ENCODE measurements at places on chromosomes 7 and 10.

DNA sequence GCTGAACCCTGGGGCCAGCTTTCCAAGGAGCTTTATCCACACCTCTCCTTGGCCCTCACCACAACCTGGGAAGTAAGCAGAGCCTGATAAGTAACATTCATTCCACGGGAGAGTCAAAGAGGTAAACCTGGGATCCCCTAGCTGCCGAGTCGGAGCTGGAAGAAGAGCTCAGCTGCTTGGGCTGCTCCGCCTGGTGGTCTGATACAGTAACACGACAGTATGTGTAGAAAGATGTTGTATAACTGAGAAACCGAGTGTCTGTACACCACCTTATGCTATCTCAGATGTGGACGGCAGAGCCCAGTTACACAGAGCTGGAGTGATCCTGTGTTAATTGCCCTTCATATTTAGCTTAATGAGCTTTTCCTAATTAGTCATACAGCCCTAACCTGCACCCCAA lies 151.3 kb upstream of the KMT2E start:
- no peak for DNase-seq

DNA sequence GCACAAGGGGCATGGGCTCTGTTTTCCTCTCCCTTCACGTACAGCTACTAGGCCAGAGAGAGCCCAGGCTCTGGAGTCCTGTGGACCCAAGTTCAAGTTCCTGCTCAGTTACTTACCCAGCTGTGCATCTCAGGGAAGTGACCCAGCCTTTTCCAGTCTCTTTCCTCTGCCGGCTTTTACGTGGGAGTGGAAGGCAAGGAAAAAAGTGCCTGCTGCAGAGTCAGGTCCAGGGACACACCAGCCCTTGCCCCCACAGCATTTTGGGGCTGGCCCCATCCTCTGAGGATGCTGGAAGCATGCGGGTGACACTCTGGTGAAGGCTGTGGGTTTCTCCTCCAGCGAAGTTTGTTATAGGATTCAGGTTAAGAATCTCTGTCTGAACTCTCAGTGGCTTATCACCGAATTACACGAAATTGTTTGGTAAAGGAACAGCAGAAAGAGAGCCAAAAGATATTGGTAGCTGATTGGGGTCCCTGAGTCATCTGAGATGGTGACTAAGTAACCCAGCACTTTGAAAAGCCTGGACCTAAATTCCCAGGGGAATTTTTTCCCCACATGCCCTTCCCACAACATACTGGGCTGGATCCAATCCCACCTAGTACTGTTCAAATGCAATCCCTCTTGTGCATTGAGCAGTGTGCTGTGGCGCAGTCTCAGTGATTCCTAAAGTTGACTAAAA lies 424.3 kb downstream of the RPS24 start:
- DNase-seq: no peak

- no peak for DNase-seq
Observed at GRCh38 chr10:123146894-123147634, 872 bp upstream of the HMX2 start.

GRCh38 chr7:155448632-155449007 lies 9.3 kb upstream of the EN2 start:
- no peak for DNase-seq

DNA sequence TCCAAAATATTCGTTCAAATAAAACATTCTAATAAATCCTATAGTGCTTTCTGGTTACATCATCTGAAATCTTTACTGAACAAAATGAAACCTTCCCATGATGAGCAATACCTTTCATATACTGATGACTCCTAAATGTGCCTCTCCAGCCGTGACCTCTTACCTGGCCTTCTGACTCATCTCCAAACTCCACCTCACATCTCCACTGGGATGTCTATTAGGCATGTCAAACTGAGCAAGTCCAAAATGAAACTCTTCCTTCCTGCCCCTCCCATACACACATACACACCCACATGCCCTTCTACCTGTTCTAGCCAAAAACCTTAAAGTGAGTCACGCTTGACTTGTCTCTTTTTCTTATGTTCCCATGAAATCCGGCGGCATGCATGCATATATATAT lies 22.9 kb downstream of the GSAP start:
- DNase-seq: no peak

DNA sequence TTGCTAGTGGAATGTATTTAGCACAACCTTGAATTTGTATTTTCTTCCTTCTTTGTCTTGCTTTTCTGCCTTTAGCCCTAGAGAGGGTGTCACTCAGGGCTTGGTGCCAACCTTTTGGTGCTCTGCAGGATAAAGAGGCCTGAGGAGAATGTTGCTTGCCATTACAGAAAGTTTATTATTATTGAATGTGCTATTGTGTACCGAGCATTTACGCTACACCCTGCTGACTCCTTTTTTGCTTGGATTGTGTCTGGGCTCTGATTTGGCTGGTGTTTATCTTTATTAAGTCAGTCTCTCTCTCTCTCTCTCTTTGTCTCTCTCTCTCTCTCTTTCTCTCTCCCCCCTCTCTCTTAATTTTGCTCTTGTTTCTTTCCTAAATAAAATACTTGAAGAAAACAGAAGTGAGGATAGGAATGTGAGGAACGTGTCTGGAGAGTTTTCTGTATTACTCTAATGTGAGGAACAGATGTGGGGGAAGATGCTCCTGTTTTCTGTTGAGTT lies 284.4 kb upstream of the PHYHIPL start:
- no peak for DNase-seq

DNA sequence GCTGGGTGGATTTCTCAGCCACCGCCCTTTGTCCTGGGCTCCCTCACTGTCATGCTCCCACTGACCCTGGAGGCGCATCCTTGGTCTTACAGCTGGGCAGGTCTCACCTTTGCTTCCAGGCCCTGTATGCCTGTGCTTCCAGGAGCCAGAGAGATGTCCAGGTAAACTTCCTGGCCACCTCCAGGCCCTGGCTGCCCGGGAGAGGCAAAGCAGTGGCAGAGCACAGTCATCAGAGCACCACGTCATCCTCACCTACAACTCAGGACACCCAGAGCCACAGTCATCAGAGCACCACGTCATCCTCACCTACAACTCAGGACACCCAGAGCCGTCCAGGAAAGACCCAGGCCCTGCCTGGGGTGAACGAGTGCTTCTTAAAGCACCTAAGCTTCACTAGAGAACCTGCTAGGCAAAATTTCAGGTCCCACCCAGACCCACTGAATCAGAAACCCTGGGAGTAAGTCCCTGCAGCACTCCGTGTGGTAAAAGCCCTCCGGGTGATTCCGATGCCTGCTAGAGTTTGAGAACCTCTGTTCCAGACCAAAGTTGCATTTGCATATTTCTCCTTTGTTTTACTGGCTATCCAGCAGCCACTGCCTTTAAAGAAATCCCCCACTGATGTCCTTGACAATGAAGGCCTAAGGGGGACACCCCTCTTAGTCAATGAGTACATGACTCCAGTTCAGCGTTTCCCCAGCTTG lies 62.3 kb downstream of the DLG5 start:
- no peak for DNase-seq

- DNase-seq: no peak
Observed at GRCh38 chr7:22445140-22445743, 54.7 kb downstream of the STEAP1B start.

DNA sequence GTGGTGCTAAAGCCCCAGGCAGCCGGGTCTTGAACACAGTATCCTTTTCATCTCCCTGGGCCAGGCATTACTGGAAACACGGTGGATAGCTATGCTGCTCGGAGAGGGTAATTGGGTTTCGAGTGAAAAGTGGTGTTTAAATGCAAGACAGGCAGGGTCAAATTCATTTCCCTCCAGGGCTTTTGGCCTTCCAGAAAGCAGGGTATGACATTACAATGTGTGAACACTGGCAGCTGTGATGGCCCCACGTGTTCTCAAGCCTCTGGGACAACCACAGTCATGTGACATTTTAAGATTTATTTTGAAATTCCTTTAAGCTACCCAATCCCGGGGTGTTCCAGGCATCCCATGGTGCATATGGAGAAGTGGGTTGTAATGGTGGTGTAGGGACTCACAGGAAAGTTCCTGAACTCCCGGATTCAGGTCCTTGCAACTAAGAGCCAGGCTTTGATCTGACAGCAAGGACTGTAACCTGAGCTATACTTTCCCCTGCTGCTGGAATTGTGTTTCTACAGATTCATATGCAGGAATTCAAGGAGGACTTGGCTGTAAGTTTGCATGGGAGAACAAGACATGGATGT lies 46.8 kb downstream of the INSYN2A start:
- DNase-seq: no peak

DNA sequence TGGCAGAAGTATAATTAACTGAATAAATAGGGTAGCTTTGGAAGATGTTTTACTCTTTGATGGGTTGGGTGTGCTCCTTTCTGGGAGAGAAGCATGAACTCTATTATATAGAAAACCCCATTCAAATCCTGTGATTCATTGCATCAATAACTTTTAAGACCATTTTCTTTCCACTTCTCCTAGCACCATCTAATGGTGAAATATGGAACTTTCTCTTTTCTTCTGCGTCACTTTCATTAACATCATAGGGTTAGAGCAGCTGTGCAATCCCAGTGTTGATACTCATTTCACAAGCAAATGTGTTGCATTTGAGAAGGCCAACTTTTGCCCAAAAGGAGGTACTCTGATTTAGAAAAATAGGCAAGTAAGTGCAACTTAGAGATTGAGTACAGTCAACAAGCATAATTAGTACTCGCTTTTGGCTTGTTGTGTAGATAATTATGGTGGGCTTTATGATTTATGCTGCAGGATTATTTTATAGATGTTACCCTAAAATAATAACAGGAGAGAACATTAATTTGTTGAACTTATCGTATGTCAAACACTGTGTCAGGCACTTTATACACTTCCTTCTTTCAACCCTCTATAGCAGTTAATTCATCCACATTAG lies 92.9 kb downstream of the CPED1 start:
- no peak for DNase-seq

GRCh38 chr7:45980181-45980905 lies 59.3 kb upstream of the IGFBP3 start:
- no peak for DNase-seq

DNA sequence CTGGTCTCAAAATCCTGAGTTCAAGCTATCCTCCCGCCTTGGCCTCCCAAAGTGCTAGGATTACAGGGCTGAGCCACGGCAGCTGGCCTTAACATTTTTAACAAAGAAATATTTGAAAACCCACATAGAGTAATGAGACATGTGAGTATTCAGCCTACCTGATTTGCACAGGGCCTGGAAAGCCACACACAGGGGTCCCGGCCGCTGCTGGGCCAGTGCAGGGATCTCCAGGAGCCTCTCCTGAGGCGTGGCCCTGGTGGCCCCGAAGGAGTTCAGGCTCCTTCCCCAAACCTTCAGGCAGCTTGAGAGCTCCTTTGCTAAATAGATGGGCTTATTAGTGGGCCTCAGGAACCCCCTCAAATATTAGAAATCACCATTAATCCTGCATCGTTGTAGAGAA lies 18.7 kb downstream of the CNPY1 start:
- no peak for DNase-seq

Data from activated gamma-delta T cell treated with Interleukin-2 at 50 U/mL for 16 hours (primary cell).